Erythroblast (primary cell): ENCODE measurements at places on chromosomes 4 and X.

DNA sequence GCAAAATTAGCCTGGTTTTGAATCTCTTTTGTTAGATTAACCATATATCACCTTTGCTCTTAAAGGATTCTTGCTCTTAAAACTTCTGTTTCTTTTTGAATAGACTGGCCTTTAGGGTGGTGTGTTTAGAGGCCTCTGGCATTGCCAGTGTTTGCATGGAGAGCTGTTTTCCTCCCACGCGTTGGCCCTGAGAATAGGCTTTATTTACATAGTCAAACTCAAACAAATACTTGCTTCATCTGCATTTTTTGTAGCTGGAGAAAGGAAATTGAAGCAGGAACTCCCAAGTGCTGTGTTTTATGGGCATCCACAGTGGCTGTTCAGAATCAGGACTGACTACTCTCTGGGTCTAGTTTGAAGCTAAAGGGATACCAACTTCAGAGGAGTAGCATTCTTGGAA lies 2.7 kb downstream of the SHROOM2 start:
- no peak for DNase-seq

- DNase-seq, result no peak
These were observed 15.5 kb downstream of the PAGE4 start for GRCh38 chrX:49844611-49845010.

DNA sequence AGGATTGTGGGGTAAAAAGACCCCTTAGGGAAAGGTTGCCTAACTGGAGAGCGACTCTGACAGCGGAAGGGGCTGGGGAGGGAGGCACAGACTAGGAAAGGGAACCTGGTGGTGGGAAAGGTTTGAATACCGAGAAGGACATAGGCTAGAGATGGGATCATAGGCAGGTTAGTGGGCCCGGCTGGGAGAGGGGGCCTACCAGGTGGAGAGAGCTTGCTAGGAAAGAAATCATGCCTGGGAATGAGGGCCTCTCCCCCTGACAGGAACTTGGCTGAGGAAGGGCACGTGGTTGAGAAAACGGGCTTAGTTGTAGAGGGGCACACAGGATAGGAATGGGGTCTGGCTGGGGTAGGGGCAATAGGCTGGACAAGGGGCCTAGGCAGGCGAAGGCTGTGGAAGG lies 4.4 kb downstream of the OTUD6A start:
- no peak for DNase-seq

GRCh38 chr4:163744861-163745260 lies 250.4 kb downstream of the TMA16 start:
- no peak for DNase-seq

GRCh38 chr4:137299281-137299680 lies 233.0 kb downstream of the PCDH18 start:
- DNase-seq, result no peak

DNA sequence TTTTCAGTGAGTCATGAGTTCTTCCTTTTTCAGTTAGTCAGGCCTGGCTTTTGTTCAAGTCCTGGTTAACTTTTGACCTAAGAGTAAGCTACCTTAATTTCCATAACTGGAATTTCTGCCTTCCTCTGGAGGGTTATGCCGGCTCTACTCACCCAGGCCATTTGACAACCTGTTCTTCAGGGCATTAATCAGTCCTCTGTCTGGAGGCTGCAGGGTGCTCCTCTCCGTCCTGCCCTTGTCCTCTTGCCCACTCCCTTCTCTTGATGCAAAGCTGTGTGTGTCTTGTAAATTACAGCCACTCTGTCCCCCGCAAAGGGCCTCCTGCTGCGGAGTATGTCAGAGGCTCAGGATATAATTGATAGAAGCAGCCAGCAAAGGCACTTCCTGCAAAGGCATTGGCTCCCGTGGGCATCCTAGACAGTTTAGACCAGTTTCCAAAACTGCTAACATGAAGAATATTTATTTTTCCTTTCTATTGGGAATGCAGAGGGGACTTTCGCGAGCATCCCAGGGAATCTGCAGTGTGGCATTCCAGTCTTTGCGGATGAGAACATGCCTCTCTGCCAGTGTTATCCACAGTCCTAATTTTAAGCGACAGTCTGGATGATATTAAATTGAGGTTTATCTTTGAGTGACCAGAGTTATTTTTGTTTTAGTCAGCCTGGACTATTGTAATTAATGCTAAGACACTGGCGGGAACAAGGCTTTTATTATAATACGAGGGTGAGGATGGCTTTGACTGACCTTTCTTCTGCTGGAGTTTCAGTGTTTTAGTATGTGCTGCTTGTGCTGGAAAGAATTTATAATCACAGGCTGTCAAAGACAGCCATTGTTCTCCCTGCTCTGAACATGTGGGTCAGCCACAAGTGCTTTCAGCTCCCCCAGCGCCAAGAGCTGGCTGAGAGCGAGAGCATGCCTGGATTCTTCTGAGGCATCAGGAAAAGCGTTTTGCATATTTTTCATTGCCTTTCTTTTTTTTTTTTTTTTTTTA lies 74.2 kb downstream of the LIMCH1 start:
- DNase-seq, result no peak

- DNase-seq, result no peak
These were observed 38.3 kb upstream of the LGI2 start for GRCh38 chr4:25069014-25069413.

- no peak for DNase-seq
These were observed 82.2 kb downstream of the STOX2 start for GRCh38 chr4:183986971-183987946.

DNA sequence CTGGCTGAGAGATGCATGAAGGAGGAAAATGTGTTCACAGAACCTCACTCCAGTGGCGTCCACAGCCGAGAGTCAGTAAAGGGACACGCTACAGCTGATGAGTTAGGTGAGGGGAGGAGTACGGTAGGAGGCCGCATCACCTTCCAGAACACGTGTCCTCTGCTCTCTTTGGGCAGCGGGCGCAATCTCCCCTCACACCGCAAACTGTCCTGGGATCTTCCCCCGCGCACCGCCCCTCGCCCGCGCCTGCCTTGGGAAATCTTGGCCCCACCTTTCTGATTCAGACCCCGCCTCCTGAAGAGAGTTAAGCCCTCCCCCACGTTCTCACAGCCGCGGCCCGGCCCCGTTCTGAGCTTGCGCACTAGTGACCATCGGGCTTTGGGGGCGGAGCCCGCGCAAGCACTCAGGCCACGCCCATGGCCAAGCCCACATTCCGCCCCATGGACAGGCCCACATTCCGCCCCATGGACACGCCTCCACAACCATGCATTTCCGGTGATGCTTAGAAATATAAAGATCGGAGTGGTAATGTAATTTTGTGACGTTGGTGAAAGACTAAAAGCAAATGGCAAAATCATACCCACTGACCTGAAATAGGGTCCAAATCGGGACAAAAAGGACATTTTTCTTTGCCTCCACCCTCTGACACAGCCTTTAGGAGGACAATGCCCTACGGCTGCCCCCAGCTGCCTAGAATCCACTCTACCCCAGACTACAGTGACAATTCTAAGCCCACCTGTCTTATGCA lies 13.3 kb downstream of the SMIM10 start:
- peak; percentile 91 for DNase-seq

DNA sequence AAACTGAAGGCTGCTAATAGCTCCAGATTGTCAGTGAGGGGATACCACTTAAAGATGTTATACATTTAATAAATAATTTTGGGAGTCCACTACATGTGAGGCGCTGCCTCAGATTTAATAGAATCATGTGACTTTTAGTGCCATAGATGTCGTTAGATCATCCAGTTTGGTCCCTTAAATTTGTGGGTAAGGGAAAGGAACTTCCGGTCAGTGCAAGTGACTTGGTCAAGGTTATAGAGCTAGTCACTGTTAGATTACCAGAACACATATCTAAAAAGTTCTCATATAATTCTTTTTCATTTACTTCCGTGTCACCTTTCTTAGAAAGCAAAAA lies 529 bp upstream of the UBA6 start:
- DNase-seq, result no peak

- no peak for DNase-seq
These were observed 33.5 kb upstream of the CHRNA9 start for GRCh38 chr4:40301603-40302002.

DNA sequence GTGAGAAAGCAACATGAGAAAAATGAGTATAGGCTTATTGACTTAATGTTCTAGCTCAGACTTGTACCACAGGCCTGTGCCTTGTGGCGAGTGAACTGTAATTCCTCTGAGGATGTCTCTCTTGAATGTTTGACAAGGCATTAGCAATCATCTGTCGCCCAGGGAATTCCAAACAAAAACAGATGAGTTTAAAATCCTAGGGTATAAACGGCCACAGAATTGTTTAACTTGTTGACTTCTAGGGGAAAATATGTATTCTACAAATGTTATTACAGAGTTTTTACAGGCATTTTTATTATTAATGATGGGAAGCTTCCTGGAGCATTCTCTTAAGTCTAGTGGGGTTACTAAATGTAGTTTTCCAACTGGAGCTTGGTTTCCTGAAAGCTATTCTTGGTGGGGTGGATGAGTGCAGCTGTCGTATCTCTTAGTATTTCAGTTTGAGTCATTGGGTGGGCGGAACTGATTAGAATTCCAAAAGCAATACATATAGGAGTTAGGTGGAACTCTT lies 40.6 kb downstream of the ARHGAP10 start:
- no peak for DNase-seq

DNA sequence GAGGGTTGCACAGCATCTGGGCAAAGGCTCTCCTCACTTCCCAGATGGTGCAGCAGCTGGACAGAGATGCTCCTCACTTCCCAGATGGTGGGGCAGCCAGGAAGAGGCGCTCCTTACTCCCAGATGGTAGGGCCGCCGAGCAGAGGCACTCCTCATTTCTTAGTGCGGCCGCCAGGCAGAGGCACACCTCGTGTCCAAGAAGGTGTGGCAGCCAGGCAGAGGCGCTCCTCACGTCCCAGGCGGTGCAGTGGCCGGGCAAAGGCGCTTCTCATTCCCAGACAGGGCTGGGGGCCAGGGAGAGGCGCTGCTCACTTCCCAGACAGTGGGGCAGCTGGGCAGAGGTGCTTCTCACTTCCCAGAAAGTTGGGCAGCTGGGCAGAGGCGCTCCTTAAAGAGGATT lies 48.8 kb downstream of the ZNF732 start:
- DNase-seq, result no peak

DNA sequence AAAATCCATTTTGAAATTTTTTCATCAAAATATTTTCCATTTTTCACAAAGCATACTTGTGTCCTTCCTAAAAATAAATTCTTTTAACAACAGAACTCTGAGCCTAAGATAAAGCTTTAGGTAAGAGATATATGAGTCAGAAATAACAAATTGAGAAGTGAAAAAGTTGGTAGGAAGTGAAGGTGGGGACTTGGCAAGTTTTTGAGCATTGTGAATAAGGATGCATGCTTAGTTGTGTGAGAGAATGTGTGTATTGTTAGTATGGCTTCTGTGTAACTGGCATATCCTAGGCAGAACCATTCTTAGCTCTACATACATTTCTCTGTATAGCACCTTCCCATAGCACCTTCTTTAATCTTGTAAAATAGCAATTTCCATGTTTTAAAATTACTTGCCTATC lies 6.8 kb downstream of the ASB5 start:
- no peak for DNase-seq

- no peak for DNase-seq
These were observed 31.3 kb downstream of the PHF8 start for GRCh38 chrX:54012830-54013500.

GRCh38 chrX:16743604-16744325 lies 24.4 kb downstream of the SYAP1 start:
- no peak for DNase-seq

GRCh38 chr4:55727746-55728145 lies 91.6 kb upstream of the NMU start:
- no peak for DNase-seq

DNA sequence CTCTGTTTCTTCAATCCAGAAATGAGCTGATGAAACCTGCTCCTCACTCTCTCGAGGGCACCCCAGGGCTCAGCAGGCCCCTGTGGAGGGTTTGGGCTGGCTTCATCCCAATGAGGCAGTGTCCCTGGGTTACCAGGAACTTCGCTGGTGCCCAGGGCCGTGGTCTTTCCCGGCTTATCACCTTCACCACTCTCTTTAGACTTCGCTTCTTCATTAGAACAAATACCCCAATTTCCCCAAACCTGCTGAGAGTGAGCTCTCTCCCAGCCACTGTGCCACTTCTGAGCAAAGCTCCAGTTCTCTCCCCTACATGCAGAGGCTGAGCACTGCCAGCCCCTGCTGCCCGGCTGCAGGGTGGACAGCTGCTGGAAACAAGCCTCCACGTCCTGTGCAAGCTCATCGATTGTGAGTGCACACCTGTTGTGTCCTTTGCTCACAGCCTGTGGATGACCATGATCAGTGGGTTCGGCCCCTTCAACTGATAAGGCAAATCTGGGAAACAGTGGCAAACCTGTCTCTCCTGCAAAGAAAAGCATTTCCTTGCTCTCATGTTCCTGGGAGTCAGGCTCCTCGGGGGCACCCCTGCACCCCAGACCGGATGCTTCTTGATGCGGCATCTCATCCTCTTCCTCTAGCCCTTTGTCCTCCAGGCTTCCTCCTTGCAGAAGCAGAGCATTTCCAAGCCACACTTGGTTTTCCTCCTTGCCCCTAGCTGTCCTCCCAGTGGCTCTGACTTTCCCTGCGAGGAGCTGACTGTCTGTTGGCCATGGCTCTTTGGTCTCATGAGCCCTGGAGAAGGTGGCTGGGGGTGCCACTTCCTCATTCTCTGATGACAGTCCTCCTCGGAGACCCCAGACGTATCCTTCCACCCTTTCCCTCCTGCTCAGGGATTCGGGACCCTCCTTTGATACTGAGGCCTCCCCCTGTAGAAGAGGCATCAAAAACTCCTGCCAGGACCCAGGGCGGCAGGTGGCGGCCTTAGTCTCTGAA lies 28.7 kb downstream of the C4orf50 start:
- DNase-seq, result no peak

GRCh38 chrX:110671068-110671803 lies 124.4 kb downstream of the CHRDL1 start:
- no peak for DNase-seq

GRCh38 chrX:122770581-122770980 lies 413.5 kb upstream of the GRIA3 start:
- DNase-seq, result no peak

DNA sequence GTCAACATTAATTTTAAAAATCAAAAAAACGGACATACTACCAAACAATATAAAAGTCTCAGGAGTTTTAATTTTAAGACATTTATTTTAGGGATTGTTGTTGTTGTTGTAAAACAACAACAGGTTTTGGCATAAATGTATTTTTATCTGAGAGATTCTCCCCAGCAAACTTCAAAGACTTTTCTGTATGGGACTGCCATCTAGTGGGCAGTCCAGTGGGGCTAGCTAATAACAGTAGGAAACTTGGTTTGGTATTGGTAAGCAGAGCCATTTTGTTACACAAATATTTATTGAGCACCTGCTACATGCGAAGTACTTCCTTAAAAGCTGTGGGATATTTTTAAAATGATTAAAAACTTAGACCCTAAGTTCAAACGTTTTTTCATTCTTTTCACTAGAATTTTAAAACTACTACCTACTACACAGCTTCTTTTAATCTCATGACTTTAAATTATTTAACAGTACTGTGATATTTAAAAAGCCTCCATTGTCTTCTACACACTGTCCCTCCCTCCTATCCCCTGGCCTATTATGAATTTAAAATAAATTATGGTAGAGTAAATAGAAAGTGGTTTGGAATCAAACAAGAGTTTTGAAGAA lies 1028.4 kb upstream of the INTU start:
- DNase-seq, result peak; percentile 34

- peak; percentile 3 for DNase-seq
These were observed 125.0 kb downstream of the TEX13C start for GRCh38 chrX:125444659-125445058.
